Upper lobe of left lung (tissue), 6 donors: ENCODE measurements at places on chromosomes 16 and 17.

- peak overlapping the region; percentile 59 for H3K27ac ChIP-seq
- peaks cover 71% of the 10 kb centered on the region for H3K36me3 ChIP-seq
- H3K4me3 ChIP-seq = no peak overlapping the region
- peak; percentile 47 for DNase-seq
- peaks cover 12% of the 10 kb centered on the region for H3K4me1 ChIP-seq
Observed at GRCh38 chr16:68257906-68258800, 6.2 kb upstream of the SLC7A6 start.

DNA sequence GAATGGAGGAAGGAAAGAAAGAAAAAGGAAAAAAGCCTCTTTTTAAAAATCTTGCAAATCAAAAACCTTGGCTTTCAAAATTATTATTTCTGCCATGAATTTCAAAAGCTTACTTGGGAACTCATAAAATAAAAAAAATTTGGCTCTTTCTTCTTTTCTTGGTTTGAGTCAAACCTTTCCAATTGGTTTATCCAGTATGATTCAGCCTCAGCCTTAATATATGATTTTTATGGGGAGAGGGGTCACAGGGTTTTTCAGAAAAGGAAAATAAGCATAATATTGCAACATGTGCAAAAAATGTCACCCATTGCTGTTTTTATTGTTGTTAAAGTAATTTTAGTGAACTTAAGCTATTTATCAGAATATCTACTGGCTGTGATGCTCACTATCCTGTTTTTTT is 31.2 kb upstream of the HAPSTR1 start:
- no peak for DNase-seq
- no peak overlapping the region for H3K4me3 ChIP-seq
- peaks cover 4% of the 10 kb centered on the region for H3K4me1 ChIP-seq
- H3K36me3 ChIP-seq = no peaks in the 10 kb centered on the region
- H3K27me3 ChIP-seq = no peaks in the 10 kb centered on the region

- DNase-seq = no peak
- H3K4me3 ChIP-seq = no peak overlapping the region
- no peaks in the 10 kb centered on the region for H3K27me3 ChIP-seq
- H3K27ac ChIP-seq = no peak overlapping the region
- H3K36me3 ChIP-seq = no peaks in the 10 kb centered on the region
Observed at GRCh38 chr16:63372283-63372682, 1336.0 kb upstream of the CDH8 start.

DNA sequence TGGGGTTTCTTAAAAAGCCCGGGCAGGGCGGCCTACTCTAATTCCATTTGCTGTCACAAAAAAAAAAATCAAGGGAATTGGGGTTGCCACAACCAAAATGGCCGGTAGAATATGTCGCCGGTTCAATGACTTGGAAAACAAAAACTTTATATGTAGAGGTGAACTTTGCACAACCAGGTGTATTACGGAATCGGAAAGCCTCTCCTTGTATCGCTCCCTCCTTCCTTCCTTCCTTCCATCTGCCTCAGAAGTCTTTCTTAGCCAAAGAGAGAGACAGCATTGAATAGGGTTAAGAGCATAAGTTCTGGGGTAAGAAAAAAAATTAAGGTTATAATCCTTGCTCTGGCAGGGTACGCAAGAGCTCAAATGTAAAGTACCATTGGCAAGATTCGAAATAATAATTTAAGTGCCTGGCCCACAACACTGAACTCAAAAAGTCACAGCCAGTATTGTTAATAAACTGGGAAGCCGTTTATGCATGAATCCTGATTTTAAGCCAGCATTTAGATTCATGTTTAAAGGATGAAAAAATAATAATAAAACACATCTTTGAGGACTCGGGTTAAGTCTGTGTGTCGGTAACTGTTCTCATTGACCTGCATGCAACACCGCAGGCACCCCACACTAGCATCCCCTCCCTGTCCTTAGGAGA is 522 bp upstream of the GLG1 start:
- H3K27ac ChIP-seq = peak overlapping the region; percentile 93
- peaks cover 24% of the 10 kb centered on the region for H3K4me1 ChIP-seq
- H3K27me3 ChIP-seq = no peaks in the 10 kb centered on the region

DNA sequence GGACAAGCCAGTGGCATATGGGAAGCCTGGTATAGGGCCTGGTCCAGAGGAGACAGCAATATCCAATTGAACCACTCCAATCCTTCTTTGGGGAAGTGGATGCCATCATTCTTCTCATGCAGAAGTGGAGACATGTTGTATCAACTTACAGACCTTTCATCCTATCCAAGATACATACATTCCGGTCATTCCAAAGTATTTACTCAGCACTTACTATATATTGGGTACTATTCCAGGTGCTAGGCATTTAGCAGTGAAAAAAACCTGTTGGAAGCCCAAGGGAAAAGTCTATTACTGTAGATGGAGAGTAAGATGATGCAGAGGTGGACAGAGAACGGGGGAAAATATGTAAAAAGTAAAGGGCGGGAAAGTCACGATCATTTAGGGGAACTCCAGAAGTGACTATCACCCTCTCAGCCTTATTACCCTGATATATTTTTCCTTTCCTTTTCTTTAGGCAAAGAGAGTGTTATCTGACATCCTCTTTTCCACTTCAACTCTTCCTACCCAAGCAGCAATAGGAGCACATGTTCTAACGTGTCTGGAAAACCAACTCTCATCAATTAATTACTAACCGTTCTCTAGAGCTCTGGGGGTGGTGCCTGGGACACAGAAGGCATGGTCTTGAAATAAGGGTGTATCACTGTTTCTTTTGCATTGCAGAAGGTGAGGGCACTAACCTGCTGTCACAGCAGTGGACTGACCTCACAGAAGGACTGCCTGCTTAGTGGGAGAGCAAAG is 210.1 kb upstream of the MAF start:
- H3K27me3 ChIP-seq = no peaks in the 10 kb centered on the region
- no peaks in the 10 kb centered on the region for H3K4me1 ChIP-seq
- no peak overlapping the region for H3K4me3 ChIP-seq
- H3K36me3 ChIP-seq = no peaks in the 10 kb centered on the region
- no peak for DNase-seq

GRCh38 chr16:74224828-74225612 is 71.6 kb upstream of the PSMD7 start:
- no peaks in the 10 kb centered on the region for H3K27me3 ChIP-seq
- H3K4me1 ChIP-seq = no peaks in the 10 kb centered on the region
- DNase-seq = no peak

- no peaks in the 10 kb centered on the region for H3K36me3 ChIP-seq
- no peaks in the 10 kb centered on the region for H3K4me1 ChIP-seq
- H3K27ac ChIP-seq = no peak overlapping the region
- H3K27me3 ChIP-seq = no peaks in the 10 kb centered on the region
Observed at GRCh38 chr16:86824751-86825296, 246.5 kb downstream of the FOXL1 start.

DNA sequence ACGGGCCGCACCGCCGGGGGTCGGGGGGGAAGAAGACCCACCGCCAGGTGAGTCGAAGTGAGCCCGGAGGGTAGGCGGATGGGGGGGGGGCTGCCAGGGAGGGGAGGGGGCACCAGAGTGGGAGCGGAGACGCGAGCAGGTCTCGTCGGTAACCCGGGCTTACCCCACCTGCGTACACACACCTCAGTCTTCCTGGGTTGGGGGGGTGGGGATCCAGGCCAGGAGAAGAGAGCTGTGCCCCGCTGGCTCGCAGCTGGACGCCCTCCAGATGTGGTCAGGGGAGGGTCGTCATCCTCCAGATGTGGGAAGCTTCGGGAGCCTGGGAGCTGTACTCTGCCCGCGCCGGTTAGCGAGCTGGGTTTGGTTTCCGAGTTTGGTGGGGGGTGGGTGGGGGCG is 1.2 kb downstream of the CACNA1G start:
- H3K4me1 ChIP-seq = peaks cover 39% of the 10 kb centered on the region
- H3K27ac ChIP-seq = no peak overlapping the region
- H3K27me3 ChIP-seq = no peaks in the 10 kb centered on the region

DNA sequence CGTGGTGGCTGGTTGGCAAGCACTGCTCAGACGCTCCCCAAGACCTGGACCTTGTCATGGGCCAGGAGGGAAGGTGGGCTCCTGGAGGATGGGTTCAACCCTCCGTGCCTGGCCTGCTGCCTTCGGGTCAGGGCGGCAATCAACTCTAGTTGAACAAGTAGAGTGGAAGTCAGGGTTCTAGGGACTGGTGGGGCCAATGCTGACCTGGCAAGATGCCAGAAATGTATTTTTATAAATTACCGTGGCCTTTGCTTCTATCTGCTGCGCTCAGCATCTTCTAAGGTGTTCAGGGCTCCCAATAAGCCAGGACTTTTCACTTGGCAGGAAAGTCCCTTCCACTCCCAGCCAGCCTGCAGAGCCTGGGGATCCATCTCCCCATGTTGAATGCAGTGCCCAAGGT is 207.1 kb upstream of the N4BP1 start:
- no peak overlapping the region for H3K4me3 ChIP-seq
- no peaks in the 10 kb centered on the region for H3K36me3 ChIP-seq
- no peak overlapping the region for H3K27ac ChIP-seq
- no peaks in the 10 kb centered on the region for H3K27me3 ChIP-seq
- DNase-seq = no peak

GRCh38 chr16:27284865-27285675 is 16.5 kb upstream of the NSMCE1 start:
- no peak for DNase-seq
- H3K4me1 ChIP-seq = no peaks in the 10 kb centered on the region
- no peaks in the 10 kb centered on the region for H3K27me3 ChIP-seq
- no peak overlapping the region for H3K4me3 ChIP-seq
- H3K27ac ChIP-seq = no peak overlapping the region
- H3K36me3 ChIP-seq = no peaks in the 10 kb centered on the region

DNA sequence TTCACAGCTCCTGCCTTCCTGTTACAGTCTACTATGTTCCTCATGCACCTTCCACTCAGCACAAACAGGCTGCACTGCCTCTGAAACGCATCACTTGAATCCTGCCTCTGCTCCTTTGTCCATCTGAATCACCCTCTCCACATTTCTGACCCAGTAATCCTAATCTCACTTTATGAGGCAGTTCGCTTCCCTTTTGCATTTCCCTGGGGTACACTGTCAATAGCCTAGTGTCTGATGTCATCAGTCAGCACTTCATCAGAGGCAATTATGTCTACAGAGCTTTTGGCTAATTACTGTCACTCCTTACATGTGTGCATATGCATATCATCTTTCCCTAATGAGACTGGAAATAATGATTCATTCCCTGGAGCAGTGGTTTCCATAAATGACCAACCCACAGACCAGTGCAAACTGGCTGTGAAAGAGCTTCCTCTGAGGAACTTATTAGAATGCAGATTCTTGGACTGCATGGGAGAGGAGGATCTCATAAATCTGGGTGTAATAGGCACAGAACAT is 23.6 kb downstream of the CA4 start:
- H3K4me3 ChIP-seq = no peak overlapping the region
- DNase-seq = no peak
- H3K27me3 ChIP-seq = no peaks in the 10 kb centered on the region
- peaks cover 34% of the 10 kb centered on the region for H3K4me1 ChIP-seq

GRCh38 chr17:72702998-72703397 is 389.5 kb downstream of the SLC39A11 start:
- no peak overlapping the region for H3K27ac ChIP-seq
- no peaks in the 10 kb centered on the region for H3K36me3 ChIP-seq
- no peaks in the 10 kb centered on the region for H3K27me3 ChIP-seq
- DNase-seq = no peak
- H3K4me1 ChIP-seq = no peaks in the 10 kb centered on the region
- H3K4me3 ChIP-seq = no peak overlapping the region

- peaks cover 6% of the 10 kb centered on the region for H3K36me3 ChIP-seq
- DNase-seq = peak; percentile 24
Observed at GRCh38 chr17:18031955-18032354, 7.0 kb downstream of the ATPAF2 start.

- H3K4me3 ChIP-seq = peak overlapping the region; percentile 16
- no peaks in the 10 kb centered on the region for H3K36me3 ChIP-seq
- no peak overlapping the region for H3K27ac ChIP-seq
Observed at GRCh38 chr16:85436636-85437165, 176.4 kb upstream of the GSE1 start.

DNA sequence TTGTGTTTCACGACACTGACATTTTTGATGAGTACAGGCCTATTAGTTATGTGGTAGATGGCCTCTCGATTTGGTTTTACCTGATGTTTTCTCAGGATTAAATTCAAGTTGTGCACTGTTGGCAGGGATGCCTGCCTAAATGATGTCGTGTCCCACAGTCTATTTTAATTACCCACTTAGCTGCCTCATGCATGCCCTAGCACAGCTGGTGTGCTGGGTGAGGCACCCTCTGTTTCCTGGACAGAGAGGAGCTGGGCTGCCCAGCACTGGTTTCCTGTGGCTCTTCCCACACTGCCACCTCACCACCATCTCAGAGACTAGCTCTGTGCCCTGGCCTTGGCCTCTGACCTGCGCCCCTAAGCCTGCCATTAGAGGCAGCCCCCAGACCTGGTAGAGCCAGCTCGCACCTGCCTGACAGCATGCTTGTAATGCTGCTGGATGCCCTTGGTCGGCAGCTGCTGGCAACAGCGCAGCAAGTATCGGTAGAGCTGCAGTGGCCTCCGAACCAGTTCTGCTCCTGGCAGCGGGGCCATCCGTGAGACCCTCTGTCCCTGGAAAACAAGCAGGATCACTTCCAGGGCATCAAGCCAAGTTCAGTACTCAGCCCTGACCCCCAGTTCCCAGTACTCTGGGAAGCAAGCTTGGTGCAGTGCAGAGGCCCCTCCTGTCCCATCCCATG is 10.9 kb downstream of the LYRM9 start:
- H3K4me3 ChIP-seq = no peak overlapping the region
- H3K4me1 ChIP-seq = no peaks in the 10 kb centered on the region
- H3K36me3 ChIP-seq = no peaks in the 10 kb centered on the region
- H3K27me3 ChIP-seq = no peaks in the 10 kb centered on the region

GRCh38 chr16:78694414-78694813 is 595.0 kb downstream of the WWOX start:
- no peaks in the 10 kb centered on the region for H3K27me3 ChIP-seq
- H3K36me3 ChIP-seq = no peaks in the 10 kb centered on the region
- no peak for DNase-seq
- no peak overlapping the region for H3K27ac ChIP-seq

- H3K4me3 ChIP-seq = no peak overlapping the region
- no peak for DNase-seq
- H3K27me3 ChIP-seq = no peaks in the 10 kb centered on the region
Observed at GRCh38 chr17:2192367-2193057, 111.1 kb downstream of the SMG6 start.

DNA sequence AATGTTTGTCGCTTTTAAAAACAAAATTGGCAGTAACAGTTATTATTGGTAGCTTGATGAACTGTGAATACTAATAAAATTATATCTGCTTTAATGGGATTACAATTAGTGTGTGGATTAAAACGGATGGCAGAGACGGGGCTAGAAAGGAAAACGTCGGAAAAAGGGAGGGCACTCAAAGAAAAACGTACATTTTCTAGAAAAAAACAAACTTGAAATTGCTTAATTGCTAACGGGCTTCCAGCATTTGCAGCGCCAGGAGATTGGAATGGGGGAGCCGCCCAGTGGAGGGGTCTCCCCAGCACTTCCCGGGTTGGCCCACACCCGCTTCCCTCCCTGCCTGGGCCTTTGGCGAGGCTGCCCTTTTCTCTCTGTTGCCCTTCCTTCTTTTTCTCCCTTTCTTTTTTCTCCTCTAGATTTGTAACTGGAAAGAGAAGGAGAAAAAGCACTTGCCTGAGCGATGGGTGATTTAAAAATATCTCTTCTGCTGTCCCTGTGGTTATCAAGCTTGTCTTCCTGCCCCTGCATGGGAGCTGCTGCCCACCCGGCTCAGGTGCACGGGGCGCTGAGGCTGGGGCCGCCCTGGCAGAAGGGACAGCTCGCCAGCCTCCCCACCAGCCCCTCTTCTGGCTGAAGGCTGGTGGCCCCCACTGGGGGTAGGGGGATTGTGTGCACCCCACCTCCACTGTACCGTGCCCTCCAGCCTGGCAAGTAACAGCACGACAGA is 5.9 kb downstream of the BAHCC1 start:
- peak overlapping the region; percentile 98 for H3K27ac ChIP-seq
- no peaks in the 10 kb centered on the region for H3K36me3 ChIP-seq
- no peaks in the 10 kb centered on the region for H3K27me3 ChIP-seq
- peaks cover 69% of the 10 kb centered on the region for H3K4me1 ChIP-seq
- peak; percentile 78 for DNase-seq
- peak overlapping the region; percentile 85 for H3K4me3 ChIP-seq
